Fibroblast of lung (primary cell): ENCODE measurements at places on chromosomes 4 and X. TPM values are rescaled to one million over a fixed set of nuclear protein-coding genes. Genes with fewer than 3 reads are reported as not detected.

DNA sequence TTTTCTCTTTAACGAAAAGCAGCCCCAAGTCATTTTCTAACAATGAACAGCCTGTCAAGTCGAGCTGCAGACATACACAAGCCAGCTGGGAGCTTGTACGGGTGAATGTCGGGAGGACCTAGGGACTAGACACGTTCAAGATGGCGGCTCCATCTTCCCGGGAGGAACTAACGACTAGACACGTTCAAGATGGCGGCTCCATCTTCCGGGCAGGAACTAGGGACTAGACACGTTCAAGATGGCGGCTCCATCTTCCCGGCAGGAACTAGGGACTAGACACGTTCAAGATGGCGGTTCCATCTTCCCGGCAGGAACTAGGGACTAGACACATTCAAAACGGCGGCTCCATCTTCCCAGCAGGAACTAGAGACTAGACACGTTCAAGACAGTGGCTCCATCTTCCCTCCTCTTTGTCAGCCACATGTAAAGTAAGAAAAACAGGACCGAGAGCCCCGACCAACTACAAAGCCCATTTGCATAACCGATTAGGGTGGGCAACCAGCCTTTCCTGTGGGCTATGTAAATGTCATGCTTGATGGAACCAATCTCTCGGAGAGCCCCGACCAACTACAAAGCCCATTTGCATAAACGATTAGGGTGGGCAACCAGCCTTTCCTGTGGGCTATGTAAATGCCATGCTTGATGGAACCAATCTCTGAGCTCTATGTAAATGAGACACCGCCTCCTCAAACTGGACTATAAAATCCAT is 175.5 kb downstream of the DHRSX start:
- peak; percentile 86 for DNase-seq

DNA sequence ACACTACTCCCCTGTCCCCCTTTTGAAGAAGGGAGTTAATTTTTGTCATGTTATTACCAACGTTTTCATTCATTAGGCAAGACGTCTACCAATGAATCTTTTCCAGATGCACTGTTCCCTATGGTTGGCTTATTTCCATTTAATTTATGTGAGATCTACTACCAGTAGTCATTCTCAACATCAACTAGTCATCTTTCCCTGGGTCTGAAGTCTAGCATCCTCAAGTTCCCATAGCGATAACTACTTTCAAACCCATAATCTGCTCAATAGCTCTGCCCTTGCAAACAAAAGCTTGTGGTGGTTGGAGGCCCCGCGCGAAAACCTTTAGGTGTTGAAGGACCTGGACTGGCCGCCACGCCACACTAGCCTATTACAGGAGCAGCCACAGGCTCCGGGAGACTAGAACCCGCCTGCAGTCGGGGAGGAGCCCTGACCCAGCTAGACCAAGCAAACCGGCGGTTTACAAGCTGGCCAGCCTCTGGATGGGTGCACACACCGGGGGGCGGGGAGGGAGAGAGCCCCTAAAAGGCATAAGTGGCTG is 746 bp downstream of the PPAT start:
- peak; percentile 74 for DNase-seq

GRCh38 chr4:71749008-71749594 is 34.8 kb downstream of the GC start:
- DNase-seq, result no peak

GRCh38 chrX:16828124-16828908 is 41.8 kb downstream of the RBBP7 start:
- DNase-seq, result peak; percentile 95

- DNase-seq, result no peak
Observed at GRCh38 chr4:74379912-74380311, 15.0 kb downstream of the EREG start.

GRCh38 chrX:26138274-26138673 is at the start of gene MAGEB18:
Gene MAGEB18 (plus strand): TSS chrX:26138343. CDS start chrX:26138986, 643 bp downstream.
- no peak for DNase-seq

MECP2 gene
- total RNA-seq, result 15.4 and 24.9 TPM in 2 replicates

- DNase-seq, result no peak
Observed at GRCh38 chr4:6475492-6476020, 3.1 kb upstream of the PPP2R2C start.

DNA sequence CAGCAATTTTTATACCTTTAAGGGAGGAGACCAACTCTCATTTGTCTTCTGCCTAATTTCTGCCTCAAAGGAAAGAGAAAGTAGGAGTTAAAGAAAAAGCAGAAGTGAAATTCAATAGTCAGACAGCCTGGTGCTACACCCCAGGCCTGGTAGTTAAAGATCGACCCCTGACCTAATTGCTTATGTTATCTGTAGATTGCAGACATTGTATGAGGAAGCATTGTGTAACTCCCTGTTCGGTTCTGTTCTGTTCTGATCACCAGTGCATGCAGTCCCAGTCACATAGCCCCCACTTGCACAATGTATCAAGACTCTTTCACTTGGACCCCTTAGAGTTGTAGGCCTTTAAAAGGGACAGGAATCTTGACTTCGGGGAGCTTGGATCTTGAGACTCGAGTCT is 335.9 kb upstream of the AR start:
- DNase-seq, result no peak

DNA sequence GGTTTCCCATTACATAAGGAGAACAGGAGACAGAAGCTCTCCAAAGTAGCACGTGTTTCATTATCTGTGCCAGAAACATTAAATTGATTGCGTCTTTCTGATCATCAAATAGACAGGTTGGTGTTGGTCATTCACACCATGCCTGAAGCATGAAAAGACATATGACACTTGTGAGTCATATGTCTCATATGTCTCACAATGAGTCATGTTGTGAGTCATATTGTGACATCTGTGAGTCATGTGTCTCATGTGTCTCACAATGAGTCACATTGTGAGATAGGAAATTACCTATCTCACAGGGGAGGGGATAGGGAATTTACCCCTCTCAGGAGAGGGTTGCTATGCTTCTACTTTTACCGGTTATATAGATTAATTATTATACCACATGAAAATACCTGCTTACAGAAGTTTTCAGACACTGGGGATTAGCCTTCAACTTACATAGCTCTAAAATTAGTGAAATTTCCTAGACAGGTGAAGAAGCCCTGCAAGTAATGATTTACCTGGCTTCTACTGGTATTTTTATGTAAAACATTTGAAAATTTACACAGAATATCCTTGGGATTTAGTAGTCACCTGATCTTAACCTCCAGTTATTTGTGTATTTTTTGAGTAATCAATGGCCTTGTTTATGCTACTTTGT is 80.8 kb downstream of the NPFFR2 start:
- DNase-seq, result peak; percentile 58

WNK3 gene
- 0.17 and 0.51 TPM in 2 replicates for total RNA-seq

CITED1 gene
- 0.17 TPM in 1 of 2 replicates, not detected in the other for total RNA-seq

- DNase-seq, result no peak
Observed at GRCh38 chr4:72919937-72920336, 149.6 kb downstream of the COX18 start.

DNA sequence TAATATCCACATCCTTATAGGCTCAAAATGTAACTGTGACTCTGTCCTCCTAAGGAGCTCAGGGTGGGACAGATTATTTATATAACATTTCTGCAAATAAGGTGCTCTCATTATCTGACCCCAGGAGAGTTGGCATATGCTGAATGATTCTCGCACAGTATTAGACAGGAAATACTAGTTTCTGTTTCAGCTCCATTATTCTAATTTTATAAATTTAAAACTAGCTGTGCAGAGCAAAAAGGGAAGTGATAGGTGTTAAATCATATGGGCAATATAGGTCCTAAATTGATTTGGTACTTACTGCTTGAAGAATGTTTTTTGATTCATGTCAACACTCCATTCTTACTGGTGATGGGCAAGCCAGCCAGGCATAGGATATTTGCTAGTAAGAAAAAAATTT is 141.5 kb downstream of the GLRA2 start:
- no peak for DNase-seq

GRCh38 chr4:90799895-90800294 is 672.7 kb downstream of the CCSER1 start:
- DNase-seq, result no peak

BMP3 gene
- total RNA-seq, result 0.17 TPM in 1 of 2 replicates, not detected in the other

DNA sequence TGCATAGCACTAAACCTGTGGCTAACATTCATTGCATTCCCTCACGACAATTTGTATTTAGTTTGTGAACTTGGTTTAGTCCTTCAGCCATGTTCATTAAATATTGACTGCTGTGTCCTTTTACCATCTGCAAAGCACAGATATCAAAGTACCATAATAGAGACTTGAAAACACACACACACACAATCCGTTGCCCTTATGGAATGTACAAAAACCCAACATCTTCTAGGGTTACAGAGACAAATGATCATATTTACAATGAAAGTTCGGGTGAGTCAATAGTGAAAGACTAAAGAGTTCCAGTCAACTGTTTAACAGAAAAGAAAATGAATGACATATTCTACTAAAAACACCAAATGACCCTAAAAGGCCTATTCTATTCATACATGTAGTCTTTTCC is 50.8 kb upstream of the TXK start:
- DNase-seq, result peak; percentile 42
